A549 treated with AZD2906 at 1 μM for 4 hours (cell line): ENCODE measurements at places on chromosomes 11 and 22. TPM values are rescaled to one million over a fixed set of nuclear protein-coding genes. Genes with fewer than 3 reads are reported as not detected.

Gene APOA4
- not detected in 5 replicates for total RNA-seq

Gene PTPRCAP
- total RNA-seq = 0.23 to 0.34 TPM (median 0.28 TPM) in 5 replicates

Gene CTSW
- total RNA-seq = 0.07 to 0.11 TPM in 2 of 5 replicates, not detected in the others

Gene LDHA
- 2,634 to 4,068 TPM (median 3,108 TPM) in 5 replicates for total RNA-seq

Gene CDPF1
- total RNA-seq = 8.4 to 12.6 TPM (median 10.0 TPM) in 5 replicates

Gene LRRC74B
- 0.05 to 0.06 TPM in 2 of 5 replicates, not detected in the others for total RNA-seq

Gene TENM4
- 0.07 to 0.30 TPM (median 0.11 TPM) in 5 replicates for total RNA-seq

Gene TXN2
- 55.5 to 73.4 TPM (median 68.4 TPM) in 5 replicates for total RNA-seq

Gene TIMP3
- total RNA-seq = 1.00 to 1.5 TPM (median 1.2 TPM) in 5 replicates

Gene TTLL1
- 2.0 to 3.3 TPM (median 2.5 TPM) in 5 replicates for total RNA-seq

Gene TMEM191C
- total RNA-seq = 0.50 to 1.2 TPM (median 0.76 TPM) in 5 replicates

Gene SLCO2B1
- 2.9 to 4.4 TPM (median 3.3 TPM) in 5 replicates for total RNA-seq

Gene UBQLN3
- not detected in 5 replicates for total RNA-seq

Gene GTSE1
- 28.0 to 34.4 TPM (median 30.7 TPM) in 5 replicates for total RNA-seq

Gene NPAS4
- not detected in 5 replicates for total RNA-seq

Gene CARD10
- 23.3 to 32.2 TPM (median 31.4 TPM) in 5 replicates for total RNA-seq

Gene SLC22A6
- total RNA-seq = not detected in 5 replicates

Gene EMSY
- total RNA-seq = 10.1 to 13.8 TPM (median 11.2 TPM) in 5 replicates

Gene NAALADL1
- not detected in 5 replicates for total RNA-seq

Gene NKAPD1
- 12.3 to 21.3 TPM (median 14.9 TPM) in 5 replicates for total RNA-seq

Gene APOC3
- 0.17 TPM in 1 of 5 replicates, not detected in the others for total RNA-seq

Gene APOA5
- total RNA-seq = 0.11 TPM in 1 of 5 replicates, not detected in the others

Gene TRMU
- 32.1 to 37.9 TPM (median 35.9 TPM) in 5 replicates for total RNA-seq

Gene SDF2L1
- 31.3 to 60.7 TPM (median 54.4 TPM) in 5 replicates for total RNA-seq

Gene MIAT
- total RNA-seq = 0.14 to 0.30 TPM (median 0.23 TPM) in 5 replicates

Gene RBM14
- 57.5 to 80.4 TPM (median 64.7 TPM) in 5 replicates for total RNA-seq

Gene TNNT3
- total RNA-seq = 0.10 to 0.26 TPM (median 0.11 TPM) in 3 of 5 replicates, not detected in the others

Gene BACE1-AS
- total RNA-seq = 1.8 to 2.5 TPM (median 2.0 TPM) in 5 replicates

Gene DCDC1
- 0.35 to 0.91 TPM (median 0.44 TPM) in 5 replicates for total RNA-seq

Gene GRAP2
- not detected in 5 replicates for total RNA-seq

Gene F2
- 1.7 to 3.1 TPM (median 2.2 TPM) in 5 replicates for total RNA-seq

Gene SPCS2
- total RNA-seq = 234 to 354 TPM (median 245 TPM) in 5 replicates

Gene CECR2
- 0.07 to 0.16 TPM (median 0.10 TPM) in 5 replicates for total RNA-seq

Gene LIN7C
- 5.7 to 8.3 TPM (median 6.3 TPM) in 5 replicates for total RNA-seq

Gene MRGPRF
- 0.07 TPM in 3 of 5 replicates, not detected in the others for total RNA-seq

Gene CCDC188
- total RNA-seq = not detected in 5 replicates

Gene DTX4
- total RNA-seq = 3.7 to 4.3 TPM (median 4.0 TPM) in 5 replicates

Gene MN1
- 2.5 to 3.6 TPM (median 2.8 TPM) in 5 replicates for total RNA-seq

Gene WT1
- 5.0 to 5.5 TPM (median 5.2 TPM) in 5 replicates for total RNA-seq

Gene LIMK2
- 6.5 to 7.6 TPM (median 7.1 TPM) in 5 replicates for total RNA-seq

Gene DBX1
- total RNA-seq = not detected in 5 replicates

Gene CNGA4
- 0.03 to 0.08 TPM (median 0.06 TPM) in 3 of 5 replicates, not detected in the others for total RNA-seq

Gene MMP11
- 0.13 to 0.29 TPM (median 0.18 TPM) in 5 replicates for total RNA-seq

Gene RAB36
- total RNA-seq = 6.8 to 7.4 TPM (median 7.1 TPM) in 5 replicates

Gene APIP
- total RNA-seq = 22.4 to 26.8 TPM (median 24.1 TPM) in 5 replicates

Gene DUSP8
- 0.81 to 1.2 TPM (median 1.0 TPM) in 5 replicates for total RNA-seq

Gene PRG2
- total RNA-seq = not detected in 5 replicates

Gene TPBGL
- 0.11 to 0.24 TPM (median 0.17 TPM) in 5 replicates for total RNA-seq

Gene THY1
- 13.3 to 23.6 TPM (median 16.1 TPM) in 5 replicates for total RNA-seq

Gene SLC25A18
- total RNA-seq = 0.65 to 0.87 TPM (median 0.77 TPM) in 5 replicates
